Astrocyte (in vitro differentiated cells and primary cell): ENCODE measurements at places on chromosomes 6 and 20. TPM values are rescaled to one million over a fixed set of nuclear protein-coding genes. Genes with fewer than 3 reads are reported as not detected.

Gene NRSN1
- total RNA-seq: not detected in 2 replicates

Gene FOXS1
- total RNA-seq: 26.0 and 37.1 TPM in 2 replicates

Gene ZDHHC14
- total RNA-seq: 6.8 and 7.2 TPM in 2 replicates

Gene ESR1
- total RNA-seq: 0.05 TPM in 2 replicates

Gene CD24
- total RNA-seq: 51.1 and 95.1 TPM in 2 replicates

Gene ADGRG6
- total RNA-seq: 89.2 and 98.2 TPM in 2 replicates

Gene ZNF512B
- total RNA-seq: 27.5 and 27.7 TPM in 2 replicates

Gene PLCB4
- total RNA-seq: 38.9 and 58.2 TPM in 2 replicates

Gene MATN4
- 0.19 and 0.20 TPM in 2 replicates for total RNA-seq

Gene TRMT6
- 14.4 and 16.4 TPM in 2 replicates for total RNA-seq

Gene SIGLEC1
- not detected in 2 replicates for total RNA-seq

Gene TSPO2
- total RNA-seq: not detected in 2 replicates

Gene GNAS-AS1
- 2.8 and 3.8 TPM in 2 replicates for total RNA-seq

Gene DPPA5
- not detected in 2 replicates for total RNA-seq

Gene CAGE1
- total RNA-seq: 0.10 and 0.30 TPM in 2 replicates

Gene BPIFB1
- total RNA-seq: not detected in 2 replicates

Gene SLC35D3
- not detected in 2 replicates for total RNA-seq

Gene LSM2
- total RNA-seq: 43.8 and 44.0 TPM in 2 replicates

Gene GJA10
- total RNA-seq: not detected in 2 replicates

Gene NPEPL1
- 25.4 and 27.1 TPM in 2 replicates for total RNA-seq

Gene HCK
- 0.34 and 0.53 TPM in 2 replicates for total RNA-seq

Gene TLDC2
- not detected in 2 replicates for total RNA-seq

Gene PRKN
- 1.3 and 1.5 TPM in 2 replicates for total RNA-seq

Gene ZNF334
- total RNA-seq: 8.5 and 9.3 TPM in 2 replicates

Gene SYTL3
- total RNA-seq: 0.82 and 1.2 TPM in 2 replicates

Gene MED20
- total RNA-seq: 27.1 and 28.9 TPM in 2 replicates

Gene CLIC5
- total RNA-seq: 0.14 and 0.32 TPM in 2 replicates

Gene C20orf96
- 10.1 and 10.7 TPM in 2 replicates for total RNA-seq

Gene HLA-DQB1
- 3.7 and 4.1 TPM in 2 replicates for total RNA-seq
